ENCODE measurements at places on chromosomes 4 and X.

DNA sequence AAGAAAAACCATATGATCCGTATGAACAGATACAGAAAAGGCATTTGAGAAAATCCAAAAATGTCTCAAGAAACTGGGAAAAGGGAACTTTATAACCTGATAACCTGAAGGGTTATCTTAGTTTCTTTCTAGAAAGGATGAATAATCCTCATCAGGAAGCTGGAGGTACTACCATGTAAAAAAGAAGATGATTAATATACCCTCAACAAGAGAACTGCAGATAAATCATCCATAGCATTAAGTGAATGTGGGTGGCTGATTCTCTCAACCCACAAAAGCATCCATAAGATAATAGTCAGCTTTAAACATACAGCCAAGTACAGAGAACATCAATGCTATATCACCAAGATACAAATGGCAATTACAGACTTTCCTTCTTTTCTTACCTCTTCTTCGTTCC lies 26.4 kb downstream of the ANAPC10 start:
- no peak for DNase-seq

DNA sequence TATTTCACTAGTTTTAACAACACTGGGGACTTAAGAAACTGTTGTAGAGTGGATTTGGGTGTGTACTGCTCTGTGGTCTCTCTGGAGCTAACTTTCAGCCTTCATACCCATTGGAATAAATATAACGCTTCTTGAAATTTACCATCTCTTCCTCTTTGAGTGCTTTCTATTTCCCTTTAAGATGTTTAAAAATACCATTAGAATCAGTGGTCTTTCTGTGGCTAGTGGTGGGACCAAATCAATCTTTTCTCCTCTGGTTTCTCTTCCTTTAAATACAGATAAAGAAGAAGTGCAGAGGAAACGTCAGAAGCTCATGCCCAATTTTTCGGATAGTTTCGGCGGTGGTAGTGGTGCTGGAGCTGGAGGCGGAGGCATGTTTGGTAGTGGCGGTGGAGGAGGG lies 92.0 kb downstream of the NFKB1 start:
- no peak for DNase-seq

DNA sequence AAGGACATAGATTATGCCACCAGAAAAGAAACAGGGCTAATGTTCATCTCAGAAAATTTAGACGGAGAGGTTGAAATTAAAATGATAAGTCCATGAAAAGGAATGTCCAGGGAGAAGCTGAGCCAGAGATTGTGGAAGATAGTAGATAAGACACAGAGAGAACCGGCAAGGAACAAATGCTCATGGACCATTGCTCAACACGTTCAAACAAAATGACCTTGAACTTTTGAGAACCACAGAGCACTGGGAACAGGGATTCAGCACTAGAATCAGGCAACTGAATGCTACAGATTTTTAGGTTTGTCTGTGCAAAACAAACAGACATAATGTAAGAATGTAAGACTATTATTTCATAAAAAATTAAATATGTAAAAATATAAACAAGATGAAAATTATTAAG lies 206.3 kb downstream of the PDGFC start:
- DNase-seq: no peak

DNA sequence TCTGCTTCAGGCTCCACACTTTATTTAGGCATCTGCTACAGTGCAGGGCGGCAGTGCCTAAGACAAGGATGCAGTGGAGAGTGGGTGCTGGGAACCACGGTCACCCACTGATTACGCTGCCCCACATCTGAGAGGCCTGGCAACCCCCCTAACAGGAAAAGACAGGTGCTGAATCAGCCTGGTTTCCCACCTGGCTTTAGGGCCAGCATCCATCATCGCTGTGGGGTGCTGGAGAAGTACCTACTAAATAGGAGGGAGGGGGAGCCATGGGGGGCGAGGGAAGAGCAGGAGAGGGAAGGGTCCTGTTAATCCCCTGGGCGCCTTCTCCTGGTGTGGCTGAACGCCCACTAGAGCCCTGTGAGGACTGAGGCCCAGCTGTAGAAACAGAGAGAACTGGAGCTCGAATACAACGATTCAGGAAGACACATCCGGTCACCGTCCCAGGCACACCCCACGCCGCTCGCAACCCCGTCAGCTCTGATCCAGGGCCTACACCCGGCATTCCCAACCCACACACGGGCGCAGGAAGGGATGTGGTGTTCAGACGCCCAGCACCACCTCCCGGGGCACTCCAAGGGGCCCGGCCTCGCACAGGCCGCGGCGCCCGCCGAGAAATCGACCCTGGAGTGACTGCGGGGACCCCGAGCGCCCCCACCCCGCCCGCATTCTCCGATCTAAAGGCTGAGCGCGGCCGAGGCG lies 554 bp downstream of the DCTD start:
- DNase-seq: no peak

GRCh38 chr4:76585897-76586360 lies 150.9 kb downstream of the SHROOM3 start:
- no peak for DNase-seq

DNA sequence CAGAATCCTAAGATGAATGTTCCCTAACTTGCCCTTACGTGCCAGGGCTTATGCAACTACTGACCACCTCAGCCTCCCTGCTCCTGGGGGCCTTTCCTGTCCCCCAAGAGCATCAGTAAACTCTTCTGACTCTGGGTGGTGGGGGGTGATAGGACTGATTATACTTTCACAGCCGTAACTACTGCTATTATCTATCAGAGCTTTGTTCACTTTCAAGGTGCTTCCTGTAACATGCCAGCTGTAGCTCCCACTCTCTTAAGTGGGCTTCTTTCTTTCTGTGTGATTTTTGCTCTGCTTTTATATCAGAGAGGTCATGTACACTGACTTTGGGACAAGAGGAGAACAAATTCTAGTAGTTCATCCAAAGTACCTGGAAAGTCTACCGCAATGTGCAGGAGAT lies 25.3 kb downstream of the SPINK2 start:
- no peak for DNase-seq

DNA sequence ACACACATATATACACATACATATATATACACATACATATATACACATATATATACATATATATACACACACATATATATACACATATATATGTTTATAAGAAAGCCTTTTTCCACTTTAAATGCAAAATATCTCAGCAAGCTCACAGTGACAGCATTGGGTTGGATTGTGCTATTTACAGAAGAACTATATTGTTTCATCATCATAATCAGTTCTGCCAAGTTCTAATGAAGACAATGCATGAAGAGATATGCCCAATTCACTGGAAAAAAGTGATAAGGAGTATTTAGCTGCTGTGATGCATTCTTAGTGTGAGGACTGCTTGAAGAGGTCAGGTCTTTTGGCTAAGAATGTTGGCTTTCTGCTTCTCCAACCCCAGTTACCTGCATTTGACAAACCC lies 54.4 kb downstream of the RNF150 start:
- DNase-seq: no peak

DNA sequence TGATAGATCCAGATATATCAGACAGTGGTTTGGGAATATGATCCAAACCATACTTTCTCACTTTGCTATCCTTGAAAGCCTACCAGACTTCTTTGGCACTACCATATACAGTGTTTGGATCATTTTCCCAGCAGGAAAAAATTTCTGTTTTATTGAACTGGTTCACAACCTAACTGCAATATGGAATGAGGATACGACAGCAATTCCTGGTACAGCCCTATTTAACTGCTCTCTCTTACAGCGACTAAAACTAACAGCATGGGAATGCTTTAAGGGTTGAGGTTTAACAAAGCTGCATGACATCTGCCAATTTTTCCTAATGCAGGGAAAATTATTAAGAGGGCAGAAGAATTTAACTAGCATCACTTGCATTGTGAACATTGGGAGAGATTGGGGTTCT lies 47.3 kb downstream of the RS1 start:
- no peak for DNase-seq

DNA sequence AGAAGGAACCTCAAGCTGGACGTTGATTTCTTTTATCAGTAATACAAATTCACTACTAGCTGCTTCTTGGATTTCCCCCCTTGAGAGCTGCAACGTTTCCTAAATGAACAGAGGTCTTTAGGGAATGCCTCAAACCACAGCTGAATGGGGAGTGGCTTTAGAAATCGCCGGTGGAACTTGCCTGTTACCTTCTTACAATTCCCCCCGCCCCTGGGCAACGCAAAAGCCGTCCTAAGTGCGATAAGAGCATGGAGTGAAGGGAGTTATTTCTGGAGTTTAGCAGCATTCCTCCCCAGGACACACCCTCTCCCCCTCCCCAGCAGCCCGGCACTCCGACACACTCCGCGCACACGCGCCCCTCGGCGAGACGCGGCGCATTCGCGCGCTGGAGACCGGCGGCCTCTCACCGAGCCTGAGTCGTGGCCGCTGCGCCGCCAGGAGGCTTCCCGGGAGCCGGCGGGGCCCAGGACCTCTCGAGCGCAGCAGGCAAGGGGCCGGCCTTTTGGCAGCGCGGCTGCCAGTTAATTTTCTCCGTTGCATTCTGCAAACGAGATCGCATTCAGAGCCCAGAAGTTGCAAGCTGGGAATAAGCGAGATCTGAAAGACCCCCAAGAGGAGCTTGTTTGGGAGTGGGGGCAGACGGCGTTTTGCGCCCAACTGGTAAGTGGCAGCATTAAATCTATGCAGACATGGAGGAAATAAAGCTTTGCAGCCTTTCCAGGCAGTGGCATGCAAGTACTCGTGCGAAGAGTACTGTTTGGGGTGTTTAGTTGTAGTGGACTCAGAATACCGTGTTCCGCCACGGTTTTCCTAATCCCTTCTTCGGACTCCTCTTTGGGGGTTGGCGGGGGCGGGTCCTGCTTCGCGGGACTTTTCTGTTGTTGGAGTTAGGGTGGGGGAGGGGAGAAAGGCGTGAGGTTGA lies 134.7 kb downstream of the PALLD start:
- no peak for DNase-seq

- DNase-seq: no peak
Observed at GRCh38 chrX:154596290-154596929, 11.5 kb downstream of the CTAG1A start.
